Posterior cingulate gyrus (tissue), 11 donors: ENCODE measurements at places on chromosomes 1 and 21.

DNA sequence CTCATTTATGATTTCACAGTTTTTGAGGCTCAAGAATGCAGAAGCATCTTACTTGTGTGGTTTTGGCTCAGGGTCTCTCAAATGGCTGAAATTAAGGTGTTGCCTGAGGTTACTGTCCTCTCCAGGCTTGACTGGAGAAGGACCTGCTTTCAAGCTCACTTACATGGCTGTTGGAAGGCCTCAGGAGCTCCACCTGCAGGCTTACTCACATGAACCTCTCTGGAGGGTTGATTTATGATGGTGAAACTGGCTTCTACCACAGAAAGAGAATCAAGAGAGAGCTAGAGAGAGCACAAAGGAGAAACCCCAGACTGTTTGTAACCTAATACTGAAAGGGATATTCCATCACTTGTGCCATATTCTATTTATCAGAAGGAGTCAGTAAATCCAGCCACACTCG, 6.2 kb upstream of the KCNK2 start:
- DNase-seq: no peak

DNA sequence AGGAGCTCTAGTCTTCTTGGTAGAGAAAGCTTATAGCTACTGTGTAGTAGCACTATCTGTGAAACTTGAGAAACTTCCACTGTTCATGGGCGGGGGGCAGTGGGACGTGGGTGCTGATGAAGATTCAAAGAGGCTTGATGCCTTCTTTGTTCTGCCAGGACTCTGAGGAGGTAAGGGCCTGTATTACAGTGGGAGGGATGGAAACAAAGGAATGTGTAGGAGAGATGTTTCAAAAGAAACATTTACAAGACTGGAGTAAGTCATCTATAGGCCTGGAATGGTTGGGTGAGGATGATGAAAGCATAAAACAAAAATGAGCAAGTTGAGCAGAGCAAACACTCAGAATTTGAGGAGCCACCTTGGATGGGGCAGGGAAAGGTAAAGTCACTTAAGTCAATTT, 89.4 kb downstream of the C1orf21 start:
- DNase-seq: no peak

- no peak for DNase-seq
Observed at GRCh38 chr21:26131554-26131953, 39.0 kb downstream of the APP start.

DNA sequence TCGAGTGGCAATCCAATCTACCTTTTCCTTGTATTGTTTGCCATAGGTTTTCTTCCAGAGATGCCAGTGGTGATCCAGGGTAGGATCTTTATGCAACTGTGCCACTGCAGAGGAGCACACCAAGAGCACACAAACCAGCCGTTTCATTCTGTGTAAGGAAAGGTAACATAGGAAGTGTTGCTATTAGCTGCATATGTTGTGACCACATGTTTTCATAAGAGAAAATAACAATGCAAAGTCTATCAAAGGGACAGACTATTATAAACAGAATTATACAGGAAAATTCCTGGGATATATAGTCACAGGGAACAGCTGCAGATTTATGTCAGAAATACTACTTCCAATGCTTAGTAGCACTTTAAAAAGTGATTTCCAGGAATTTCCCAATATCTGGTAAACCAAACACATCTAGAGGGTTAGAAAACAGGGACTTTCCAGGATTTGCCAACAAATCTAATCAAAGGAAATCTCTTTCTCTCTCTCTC, 919 bp downstream of the CTSS start:
- no peak for DNase-seq

DNA sequence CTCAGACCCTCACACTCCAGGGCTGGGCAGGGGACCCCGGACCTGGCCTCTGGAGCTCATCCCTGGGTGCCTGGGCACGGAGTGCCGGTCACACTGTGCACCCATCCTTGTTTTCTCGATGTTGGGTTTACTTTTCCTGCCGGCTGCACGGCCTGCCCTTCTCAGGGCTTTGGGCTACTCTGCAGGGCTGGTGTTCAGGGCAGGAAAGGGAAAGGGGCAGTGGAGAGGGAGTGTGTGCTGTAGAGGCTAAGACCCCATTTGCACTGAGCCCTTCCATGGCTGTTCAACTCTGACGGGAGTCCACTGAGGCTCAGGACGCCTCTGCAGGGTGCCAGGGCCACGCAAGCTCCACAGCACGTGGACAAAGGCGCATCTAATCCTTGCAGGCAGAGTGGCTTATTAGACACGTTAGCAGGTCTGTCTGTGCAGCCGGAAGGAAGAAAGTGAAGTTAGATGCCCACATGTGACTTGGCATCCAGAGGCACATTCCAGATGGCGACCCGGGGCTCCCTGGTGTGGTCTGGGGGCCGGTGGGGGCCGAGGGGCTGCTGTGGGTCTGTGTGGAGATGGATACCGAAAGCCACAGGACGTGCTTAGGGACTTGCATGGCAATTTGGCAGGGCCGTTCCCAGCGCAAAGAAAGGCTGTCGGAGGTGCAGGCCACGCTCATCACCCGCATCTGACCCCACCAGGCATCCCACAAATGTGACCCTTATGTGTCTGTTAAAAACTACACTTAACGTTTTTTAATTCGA, 33.6 kb downstream of the COL18A1 start:
- no peak for DNase-seq

DNA sequence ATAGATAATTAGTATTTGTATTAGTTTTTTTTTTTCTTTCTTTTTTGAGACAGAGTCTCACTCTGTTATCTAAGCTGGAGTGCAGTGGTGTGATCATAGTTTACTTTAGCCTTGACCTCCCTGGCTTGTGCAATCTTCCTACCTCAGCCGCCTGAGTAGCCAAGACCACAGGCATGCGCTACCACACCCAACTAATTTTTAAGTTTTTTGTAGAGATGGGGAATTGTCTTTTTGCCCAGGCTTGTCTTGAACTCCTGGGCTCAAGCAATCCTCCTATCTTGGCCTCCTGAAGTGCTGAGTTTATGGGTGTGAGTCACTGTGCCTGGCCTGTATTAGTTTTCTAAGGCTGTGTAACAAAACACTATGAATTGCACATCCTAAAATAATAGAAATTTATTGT, 58.3 kb downstream of the MSH4 start:
- DNase-seq: no peak

DNA sequence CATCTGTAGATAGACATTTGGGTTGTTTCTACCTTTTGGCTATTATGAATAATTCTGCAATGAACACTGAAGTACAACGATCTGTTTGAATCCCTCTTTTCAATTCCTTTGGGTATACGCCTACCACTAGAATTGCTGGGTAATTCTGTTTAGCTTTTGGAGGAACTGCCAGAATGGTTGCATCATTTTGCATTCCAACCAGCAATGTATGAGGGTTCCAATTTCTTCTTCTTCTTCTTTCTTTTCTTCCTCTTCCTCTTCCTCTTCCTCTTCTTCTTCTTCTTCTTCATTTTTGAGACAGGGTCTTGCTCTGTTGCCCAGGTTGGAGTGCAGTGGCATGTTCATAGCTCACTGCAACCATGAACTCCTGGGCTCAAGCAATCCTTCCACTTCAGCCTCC, 13.8 kb upstream of the THEM5 start:
- no peak for DNase-seq

GRCh38 chr1:1038694-1039093, 18.8 kb downstream of the AGRN start:
- no peak for DNase-seq

- DNase-seq: peak; percentile 88
Observed at GRCh38 chr1:239387304-239388158, 1.2 kb downstream of the CHRM3 start.

DNA sequence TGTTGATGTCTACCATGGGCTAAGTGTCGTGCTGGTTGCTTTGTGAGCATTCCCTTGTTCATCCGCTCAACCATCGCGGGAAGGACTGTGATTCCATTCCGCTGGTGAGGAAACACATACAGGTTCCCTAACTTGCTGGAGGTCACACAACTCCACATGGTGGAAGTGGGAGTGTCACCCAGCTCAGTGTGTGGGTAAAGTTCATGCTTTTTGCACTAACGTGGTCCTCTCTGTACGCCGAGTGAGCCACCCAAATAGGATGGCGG, 4.0 kb upstream of the CLDN19 start:
- DNase-seq: no peak

GRCh38 chr1:1014799-1015681, 1.7 kb downstream of the ISG15 start:
- no peak for DNase-seq

DNA sequence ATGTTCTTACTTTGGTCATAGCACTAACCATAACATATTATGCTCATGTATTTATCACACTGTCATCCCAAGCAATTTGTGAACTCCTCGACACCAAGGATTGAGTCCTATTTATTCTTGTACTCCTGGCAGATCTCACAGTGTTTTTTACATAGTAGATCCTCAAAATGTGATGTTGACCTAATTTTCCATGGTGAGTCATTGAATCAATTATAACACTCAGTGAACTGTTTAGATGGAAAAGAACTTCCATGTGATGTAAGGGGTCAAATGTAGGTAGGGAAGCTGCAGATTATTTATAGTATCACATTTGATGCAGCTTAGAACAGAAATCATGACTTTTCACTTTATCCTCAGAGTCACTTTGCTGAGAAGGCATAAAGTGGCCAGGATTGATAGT, 281.9 kb upstream of the ADAMTS5 start:
- no peak for DNase-seq

- no peak for DNase-seq
Observed at GRCh38 chr1:192159014-192159413, 752 bp downstream of the RGS18 start.

DNA sequence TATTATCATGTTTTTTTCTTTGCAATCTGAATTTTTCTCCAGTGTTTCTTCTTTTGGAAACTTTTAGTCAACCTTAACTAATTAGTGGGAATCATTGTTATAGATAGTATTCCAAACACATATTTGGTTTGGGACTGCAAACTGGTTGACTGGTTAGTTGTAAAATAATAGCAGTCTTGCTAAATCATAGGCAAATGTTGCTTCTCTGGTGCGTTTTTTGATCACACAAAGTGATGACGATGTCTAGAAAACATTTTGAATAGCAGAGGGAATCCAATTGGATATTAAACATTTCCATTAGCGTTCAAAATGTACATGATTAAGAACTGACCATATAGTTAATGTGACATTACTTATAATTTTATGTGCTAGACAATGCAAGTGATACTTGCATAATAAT, 4.5 kb downstream of the DNAJB4 start:
- DNase-seq: no peak

GRCh38 chr1:184825571-184825970, 70.9 kb upstream of the EDEM3 start:
- no peak for DNase-seq

DNA sequence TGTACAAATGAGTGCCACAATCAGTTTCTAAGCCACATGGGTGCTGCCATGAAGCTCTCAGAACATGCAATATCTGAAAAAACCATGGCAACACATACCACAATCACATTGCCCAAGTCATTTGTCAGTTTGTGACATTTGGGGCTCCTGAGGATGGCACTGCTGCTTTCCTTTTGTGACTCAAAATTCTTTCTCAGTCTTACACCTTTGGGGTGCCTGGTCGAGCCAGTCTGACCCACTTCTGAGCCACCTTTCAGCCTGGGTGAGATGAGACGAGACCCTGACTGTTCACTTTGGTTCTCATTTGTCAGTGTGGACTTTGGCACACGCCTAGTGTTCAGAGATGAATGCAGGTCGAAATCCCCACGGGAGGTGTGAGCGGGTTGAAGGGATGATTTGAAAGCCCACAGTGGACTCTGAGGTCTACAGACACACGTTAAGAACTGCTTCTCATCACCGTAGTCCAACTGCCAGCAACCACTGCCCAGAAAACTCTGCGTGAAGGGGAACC, 8.0 kb downstream of the BATF3 start:
- no peak for DNase-seq

DNA sequence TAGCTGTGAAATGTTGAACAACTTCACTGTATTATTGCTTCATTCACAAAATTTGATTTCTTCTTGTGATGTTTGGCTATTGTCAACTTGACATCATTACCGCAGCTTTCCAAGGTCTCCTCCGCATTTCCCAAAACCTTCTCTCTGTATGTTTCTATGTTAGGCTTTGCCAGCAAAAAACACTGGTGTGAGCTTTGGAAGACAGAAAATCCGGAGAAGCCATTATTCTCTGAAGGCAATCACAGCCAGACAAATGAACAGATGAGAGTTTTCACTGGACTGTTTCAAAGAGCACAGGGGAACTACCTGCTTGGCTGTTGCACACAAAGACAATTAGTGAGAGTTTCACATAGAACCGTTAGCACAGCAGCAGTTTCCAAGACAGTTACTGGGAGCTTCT, 609.6 kb downstream of the BRINP3 start:
- no peak for DNase-seq

DNA sequence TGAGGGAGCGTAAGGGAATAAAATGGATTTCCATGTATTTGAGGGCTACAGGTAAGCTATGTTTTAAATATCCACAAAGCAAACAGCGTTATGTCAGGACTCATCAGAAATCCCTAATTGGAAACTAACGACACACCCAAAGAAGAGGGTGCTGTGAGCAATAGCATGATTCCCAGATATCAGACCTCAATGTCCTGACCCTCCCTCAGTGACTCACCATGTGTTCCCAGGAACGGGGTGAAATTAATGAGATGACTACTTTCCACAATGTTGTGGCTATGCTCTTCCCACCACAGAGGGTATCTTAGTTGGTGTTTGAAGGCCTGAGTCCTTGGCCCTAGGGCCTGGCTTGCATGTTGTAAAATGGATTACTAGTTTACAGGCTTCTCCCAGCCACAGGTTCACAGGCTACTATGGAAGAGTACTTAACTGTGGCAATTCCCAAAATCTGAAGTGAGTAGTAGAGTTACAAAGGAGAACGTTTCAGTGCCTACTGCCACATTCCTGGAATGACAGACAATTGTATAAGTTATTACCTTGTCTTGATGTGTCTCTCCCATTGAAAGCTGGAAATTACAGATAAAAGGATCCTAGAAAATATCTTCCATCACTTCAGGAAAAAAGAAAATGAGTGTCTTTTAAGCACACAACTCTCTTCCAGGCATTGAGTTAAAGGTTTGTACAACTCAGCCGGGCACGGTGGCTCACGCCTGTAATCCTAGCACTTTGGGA, 1.7 kb upstream of the KRTAP11-1 start:
- no peak for DNase-seq

GRCh38 chr21:39669485-39669884, 56.7 kb downstream of the B3GALT5 start:
- DNase-seq: no peak

DNA sequence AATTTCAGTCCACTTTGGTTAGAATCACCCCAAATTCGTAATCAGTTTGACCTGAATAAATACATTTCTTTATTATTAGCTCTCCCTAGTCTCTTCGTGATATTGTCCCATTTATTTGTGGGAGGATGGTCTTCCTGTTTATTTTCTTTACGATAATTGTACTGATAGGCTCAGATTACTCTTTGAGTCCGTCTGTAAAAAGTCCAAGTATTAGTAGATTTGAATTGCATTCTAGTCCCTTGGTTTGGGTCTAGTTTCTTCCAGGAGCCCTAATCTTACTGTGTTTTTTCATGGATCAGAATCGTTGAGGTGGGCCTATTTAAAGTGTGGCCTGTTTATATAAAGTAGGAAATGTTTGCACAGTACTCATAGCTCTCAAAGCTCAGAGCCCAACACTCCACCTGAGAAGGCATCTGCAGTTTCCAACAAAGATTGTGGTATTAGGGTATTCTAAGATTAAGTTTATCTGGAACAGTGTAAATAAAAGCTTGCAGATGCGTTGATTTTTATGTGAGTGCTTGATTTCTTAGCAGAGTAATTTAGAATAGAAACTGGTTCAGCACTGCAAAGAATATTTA, 33.1 kb downstream of the MAP3K21 start:
- no peak for DNase-seq

- no peak for DNase-seq
Observed at GRCh38 chr1:13818926-13819325, 118.9 kb downstream of the PRDM2 start.
